Testis (tissue), 5 donors: ENCODE measurements at places on chromosomes 4 and X. TPM values are rescaled to one million over a fixed set of nuclear protein-coding genes. Genes with fewer than 3 reads are reported as not detected.

The MAOB gene
- total RNA-seq, result 12.8 TPM

The PDE6B gene
- 5.9 TPM for total RNA-seq

The TMEM164 gene
- 13.9 TPM for total RNA-seq

The ACE2 gene
- 116 TPM for total RNA-seq

- DNase-seq, result no peak
These were observed 122.6 kb upstream of the ANXA3 start for GRCh38 chr4:78428996-78429395.

DNA sequence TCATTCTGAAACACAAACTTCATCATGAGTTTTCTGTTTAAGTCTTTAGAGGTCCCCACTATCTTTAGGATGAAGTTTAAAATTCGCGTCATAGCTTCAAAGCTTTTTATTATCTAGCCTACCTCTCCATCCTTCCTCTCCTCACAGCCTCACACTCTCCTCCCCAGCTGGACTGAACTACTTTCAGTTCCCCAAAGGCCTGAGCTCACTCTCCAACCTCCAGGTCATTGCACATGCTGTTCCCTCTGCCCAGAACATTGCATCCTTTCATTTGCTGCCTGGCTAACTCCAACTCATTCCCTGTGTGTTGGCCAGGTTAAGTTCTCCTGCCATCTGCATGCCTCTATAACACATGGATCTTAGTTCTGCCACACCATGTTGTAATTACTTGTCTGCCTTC lies 2.9 kb upstream of the OTUD5 start:
- DNase-seq, result no peak

GRCh38 chrX:75596178-75596577 lies 73.3 kb upstream of the ZDHHC15 start:
- peak; percentile 38 for DNase-seq

DNA sequence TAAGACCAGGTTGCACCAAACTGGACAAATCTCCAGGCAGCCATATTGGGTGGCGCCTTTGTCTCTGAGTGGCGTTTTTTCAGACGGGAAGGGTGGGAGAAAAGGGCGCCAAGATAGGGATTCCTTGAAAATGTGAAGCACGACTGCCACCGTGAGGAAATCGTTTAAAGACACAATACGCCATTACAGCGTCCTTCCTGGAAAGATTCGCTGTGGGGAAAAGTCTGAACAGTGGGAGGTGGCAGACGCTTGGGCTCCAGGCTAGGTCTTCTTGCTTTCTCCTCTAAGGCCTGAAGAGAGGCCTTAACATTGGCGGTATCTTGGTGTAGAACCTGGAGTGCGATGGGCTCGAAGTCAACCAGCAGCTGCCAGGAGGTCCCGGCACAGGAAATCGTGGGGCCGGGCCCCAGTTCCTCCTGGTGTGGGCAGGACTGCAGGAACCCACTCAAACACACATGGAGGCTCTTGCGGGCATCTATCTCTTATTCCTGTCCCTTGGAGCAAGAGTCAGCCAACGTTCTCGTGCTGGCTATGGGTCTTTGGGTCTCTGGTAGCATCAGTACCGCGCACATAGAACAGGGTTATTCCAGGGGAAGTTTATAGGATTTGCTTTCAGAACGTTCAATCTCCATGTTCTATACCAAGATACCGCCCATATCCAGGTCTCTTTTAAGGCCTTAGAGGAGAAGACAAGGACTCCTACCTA lies 208.8 kb downstream of the OR13H1 start:
- DNase-seq, result no peak

- no peak for DNase-seq
These were observed 61.6 kb downstream of the PHOX2B start for GRCh38 chr4:41686893-41687292.

GRCh38 chrX:155535866-155536265 lies 76.9 kb downstream of the TMLHE start:
- no peak for DNase-seq

DNA sequence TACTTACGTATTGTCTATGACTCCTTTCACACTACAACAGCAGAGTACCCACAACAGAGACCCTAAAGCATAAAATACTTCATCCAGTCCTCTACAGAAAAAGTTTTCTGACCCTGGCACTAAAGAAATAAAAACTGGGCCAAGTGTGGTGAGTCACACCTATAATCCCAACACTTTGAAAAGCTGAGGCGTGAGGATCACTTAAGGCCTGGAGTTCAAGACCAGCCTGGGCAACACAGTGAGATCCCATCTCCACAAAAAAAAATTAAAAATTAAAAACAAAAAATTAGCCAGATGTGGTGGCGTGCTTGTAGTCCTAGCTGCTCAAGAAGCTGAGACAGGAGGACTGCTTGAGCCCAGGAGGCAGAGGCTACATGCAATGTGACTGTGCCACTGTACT lies 66.9 kb downstream of the WDFY3 start:
- DNase-seq, result no peak

DNA sequence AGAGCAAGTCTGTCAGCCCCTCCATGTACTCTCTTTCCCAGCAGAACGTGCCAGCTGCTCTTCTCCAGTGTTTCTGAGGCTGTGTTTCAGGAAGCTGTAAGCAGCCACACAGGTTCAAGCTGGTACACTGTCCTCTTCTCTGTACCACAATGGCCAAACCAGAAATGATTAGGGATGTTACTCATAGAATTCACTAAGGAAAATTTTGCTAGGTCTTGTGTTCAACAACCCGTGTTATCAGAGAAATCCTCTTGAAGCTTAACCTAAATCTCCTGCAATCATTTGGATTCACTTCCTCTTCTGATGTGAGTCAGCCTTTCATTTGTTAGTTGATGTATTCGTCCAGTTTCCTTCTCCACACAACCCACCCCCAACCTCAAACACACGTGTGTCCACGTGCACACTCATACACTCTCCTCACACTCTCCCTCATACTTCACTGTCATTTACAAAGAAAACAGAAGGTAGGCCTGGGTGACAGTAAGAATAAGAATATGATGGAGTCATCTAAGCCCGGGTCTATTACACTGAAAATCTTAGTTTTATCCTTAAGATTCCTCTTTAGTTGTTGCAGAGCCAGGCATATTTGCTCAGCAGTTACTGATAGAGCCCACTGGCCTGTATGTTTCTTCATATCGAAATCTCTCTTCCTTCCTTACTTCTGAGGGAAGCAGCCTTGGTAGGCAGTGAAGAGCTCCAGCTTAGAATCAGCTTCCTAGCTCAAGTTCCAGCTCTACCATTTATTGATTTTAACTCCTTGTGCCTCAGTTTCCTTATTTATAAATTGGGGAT lies 63.4 kb downstream of the DCUN1D4 start:
- no peak for DNase-seq

DNA sequence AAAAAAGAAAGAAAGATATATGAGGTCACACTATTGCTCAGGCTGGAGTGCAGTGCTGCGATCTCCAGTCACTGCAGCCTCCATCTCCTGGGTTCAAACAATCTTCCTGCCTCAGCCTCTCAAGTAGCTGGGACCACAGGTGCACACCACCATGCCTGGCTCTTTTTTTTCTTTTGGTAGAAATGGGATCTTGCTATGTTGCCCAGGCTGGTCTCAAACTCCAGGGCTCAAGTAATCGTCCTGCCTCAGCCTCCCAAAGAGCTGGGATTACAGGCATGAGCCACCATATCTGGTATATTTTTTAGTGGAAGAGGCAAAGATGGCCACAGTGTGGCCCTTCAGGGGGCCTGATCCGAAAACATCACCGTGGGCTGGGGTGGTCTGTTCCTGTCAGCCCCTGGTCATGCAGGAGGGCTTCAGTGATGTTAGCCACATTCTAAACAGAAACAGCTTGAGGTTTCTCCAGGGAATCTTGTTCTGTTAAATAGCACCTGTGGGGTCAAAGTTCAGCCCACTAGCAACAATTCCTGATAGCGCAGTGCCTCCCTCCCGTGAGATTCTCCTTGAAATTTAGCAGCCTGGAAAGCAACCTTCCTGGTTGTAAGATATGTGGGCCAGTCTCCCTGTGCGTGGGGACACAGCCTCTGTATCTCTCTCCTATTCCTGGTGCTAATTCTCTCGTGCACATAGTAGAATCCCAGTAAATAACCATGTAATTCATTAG lies 7.3 kb upstream of the DHRSX start:
- no peak for DNase-seq

DNA sequence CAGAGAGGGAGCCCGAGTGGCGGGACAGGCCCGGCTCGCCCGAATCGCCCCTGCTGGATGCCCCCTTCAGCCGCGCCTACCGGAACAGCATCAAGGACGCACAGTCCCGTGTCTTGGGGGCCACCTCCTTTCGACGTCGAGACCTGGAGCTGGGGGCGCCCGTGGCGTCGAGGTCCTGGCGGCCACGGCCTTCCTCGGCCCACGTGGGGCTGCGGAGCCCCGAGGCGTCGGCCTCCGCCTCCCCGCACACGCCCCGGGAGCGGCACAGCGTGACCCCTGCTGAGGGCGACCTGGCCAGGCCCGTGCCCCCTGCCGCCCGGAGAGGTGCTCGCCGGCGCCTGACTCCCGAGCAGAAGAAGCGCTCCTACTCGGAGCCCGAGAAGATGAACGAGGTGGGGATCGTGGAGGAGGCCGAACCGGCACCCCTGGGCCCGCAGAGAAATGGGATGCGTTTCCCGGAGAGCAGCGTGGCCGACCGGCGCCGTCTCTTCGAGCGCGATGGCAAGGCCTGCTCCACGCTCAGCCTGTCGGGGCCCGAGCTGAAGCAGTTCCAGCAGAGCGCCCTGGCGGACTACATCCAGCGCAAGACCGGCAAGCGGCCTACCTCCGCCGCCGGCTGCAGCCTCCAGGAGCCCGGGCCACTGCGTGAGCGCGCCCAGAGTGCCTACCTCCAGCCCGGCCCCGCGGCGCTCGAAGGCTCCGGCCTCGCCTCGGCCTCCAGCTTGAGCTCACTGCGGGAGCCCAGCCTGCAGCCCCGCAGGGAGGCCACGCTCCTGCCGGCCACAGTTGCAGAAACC lies 156.9 kb downstream of the SOWAHB start:
- no peak for DNase-seq

GRCh38 chrX:850471-850916 lies 219.9 kb downstream of the SHOX start:
- no peak for DNase-seq

- DNase-seq, result no peak
These were observed 6.4 kb upstream of the BRWD3 start for GRCh38 chrX:80816051-80816450.

- no peak for DNase-seq
These were observed 186.4 kb downstream of the DCTD start for GRCh38 chr4:182730791-182731190.

DNA sequence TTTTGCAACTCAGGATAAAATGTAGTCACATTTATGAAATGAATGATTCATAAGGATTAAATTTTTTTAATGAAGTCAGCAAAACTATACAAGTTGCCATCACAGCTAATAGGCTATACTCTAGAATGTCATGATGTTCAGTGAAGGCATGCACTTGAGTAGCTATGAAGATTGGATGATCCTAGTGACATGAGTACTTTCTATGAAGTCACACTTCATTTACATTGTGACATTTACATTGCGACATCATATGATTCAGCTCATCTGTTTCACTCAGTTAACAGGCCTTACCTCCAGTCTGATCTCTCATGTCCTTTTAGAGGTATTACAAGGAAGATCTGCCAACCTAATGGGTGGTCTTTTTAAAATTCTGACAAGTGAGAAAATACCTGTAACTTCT lies 82.7 kb upstream of the FGF13 start:
- no peak for DNase-seq

- no peak for DNase-seq
These were observed 34.1 kb upstream of the MXD4 start for GRCh38 chr4:2295900-2296442.

DNA sequence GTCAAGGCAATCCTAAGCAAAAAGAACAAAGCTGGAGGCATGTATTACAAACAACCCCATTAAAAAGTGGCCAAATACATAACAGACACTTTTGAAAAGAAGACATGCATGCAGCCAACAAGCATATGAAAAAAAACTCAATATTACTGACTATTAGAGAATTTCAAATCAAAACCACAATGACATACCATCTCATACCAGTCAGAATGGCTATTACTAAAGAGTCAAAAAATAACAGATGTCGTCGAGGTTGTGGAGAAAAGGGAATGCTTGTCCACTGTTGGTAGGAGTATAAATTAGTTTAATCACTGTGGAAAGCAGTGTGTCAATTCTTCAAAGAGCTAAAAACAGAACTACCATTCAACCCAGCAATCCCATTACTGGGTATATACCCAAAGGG lies 604.6 kb upstream of the GRIA3 start:
- no peak for DNase-seq

DNA sequence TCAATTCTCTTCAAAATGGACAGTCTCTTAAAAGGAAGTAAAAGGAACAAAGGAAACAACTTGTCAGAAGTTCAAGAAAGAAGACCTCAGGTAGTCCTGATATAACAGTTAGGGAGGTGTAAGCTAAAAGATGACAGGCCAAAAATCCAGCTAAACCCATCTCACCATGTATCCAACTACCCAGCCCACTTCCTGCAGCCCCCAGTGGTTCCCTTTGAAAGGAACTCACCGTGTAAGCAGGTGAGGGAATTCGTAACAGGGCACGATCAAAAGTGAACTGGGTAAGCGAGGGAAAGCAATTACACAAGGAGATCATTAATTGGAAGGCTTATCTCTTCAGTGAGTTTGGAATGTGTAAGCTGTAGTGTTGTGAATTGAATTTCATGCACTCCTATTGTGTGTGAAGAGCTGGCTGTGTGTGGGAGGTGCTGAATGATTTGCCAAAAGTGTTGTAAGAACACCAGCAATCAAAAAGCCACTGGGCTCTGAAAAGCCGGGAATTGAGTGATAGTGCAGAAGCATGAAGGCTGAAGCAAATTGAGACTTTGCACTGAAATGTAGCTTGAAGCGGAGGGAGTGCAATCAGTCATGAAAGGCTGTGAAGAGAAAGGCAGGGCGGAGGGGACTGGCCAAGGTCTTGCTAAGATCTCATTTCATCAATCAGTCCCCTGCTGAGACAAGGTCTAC lies 914.2 kb upstream of the LCORL start:
- DNase-seq, result no peak

- DNase-seq, result peak; percentile 73
These were observed at the start of gene STBD1 for GRCh38 chr4:76305971-76306881. Gene STBD1, plus strand, starts transcription at chr4:76306733. Its CDS starts 37 bp downstream, at chr4:76306770.

- no peak for DNase-seq
These were observed 26.0 kb downstream of the LRIT3 start for GRCh38 chr4:109873791-109874514.

- DNase-seq, result no peak
These were observed 128.1 kb downstream of the PTTG2 start for GRCh38 chr4:38088321-38088720.

DNA sequence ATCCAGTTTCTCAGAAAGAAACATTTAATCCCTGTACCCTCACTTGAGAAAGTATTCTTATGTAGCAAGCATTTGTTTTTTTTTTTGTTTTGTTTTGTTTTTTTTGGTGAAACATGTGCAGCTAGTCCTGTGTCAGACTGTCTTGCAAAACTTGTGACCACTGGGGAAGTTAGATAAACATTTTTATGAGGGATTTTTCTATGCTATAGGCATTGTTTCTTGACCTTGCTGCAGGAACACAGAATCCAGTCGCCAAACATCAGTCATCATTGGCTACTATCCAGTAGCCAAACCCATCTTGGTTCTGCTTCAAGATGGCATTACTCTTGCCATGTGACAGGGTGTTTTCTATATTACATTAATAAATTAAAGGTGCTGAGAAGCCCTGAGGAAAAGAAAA lies 7.7 kb upstream of the MAPK10 start:
- DNase-seq, result no peak
